ENCODE measurements at places on chromosomes 4 and X. TPM values are rescaled to one million over a fixed set of nuclear protein-coding genes. Genes with fewer than 3 reads are reported as not detected.
A peak's percentile ranks its signal among the peaks of the same experiment; 100 is the strongest.

The HPGDS gene
- not detected for total RNA-seq

The FABP2 gene
- 5.5 TPM for total RNA-seq

GRCh38 chr4:154466336-154466735 is 25.3 kb downstream of the DCHS2 start:
- DNase-seq: no peak
- no peak overlapping the region for H3K27ac ChIP-seq
- H3K4me3 ChIP-seq: no peak overlapping the region
- no peaks in the 10 kb centered on the region for H3K36me3 ChIP-seq

The AMBN gene
- total RNA-seq: not detected

The TGIF2LX gene
- total RNA-seq: not detected

DNA sequence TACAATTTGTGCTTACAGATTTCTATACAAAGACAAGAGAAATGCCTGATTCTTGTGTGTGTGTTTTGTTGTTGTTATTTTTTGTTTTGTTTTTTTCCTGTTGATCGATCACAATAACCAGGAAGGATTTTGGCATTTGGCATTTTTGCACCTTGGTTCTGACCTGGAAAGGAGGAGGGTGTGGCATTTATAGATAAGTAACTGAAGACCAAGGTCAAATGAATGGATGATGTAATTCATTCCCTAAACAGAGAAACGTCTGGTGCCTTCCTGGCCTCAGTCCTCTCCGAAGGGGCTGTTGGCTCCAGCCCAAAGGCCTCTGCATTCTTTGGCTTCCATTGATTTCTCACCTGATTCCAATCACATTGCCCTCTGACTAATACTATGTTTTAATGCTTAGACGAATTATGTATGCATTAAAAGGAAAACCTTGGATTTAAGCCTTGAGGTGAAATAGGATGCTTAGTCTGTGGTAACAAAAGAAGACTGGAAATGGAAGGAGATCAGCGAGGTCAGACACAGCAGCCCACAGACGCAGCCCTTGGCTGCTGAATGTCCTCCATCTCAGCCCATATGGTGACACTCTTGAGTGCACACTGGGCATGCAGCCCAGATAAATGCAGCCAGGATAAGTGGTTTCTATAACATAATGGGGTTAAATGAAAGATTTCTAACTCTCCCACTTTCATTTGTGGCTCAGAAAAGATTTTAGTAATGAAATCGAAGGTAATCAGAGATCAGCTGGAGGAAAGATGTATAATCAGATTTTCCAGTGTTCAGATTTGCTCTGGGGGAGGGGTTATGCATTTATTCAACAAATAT is 60.5 kb upstream of the TRIM2 start:
- H3K27me3 ChIP-seq: no peaks in the 10 kb centered on the region
- H3K36me3 ChIP-seq: no peaks in the 10 kb centered on the region
- no peak overlapping the region for H3K4me3 ChIP-seq
- H3K4me1 ChIP-seq: peaks cover 14% of the 10 kb centered on the region

The GPRASP1 gene
- total RNA-seq: 8.7 TPM

- H3K27me3 ChIP-seq: no peaks in the 10 kb centered on the region
- no peaks in the 10 kb centered on the region for H3K36me3 ChIP-seq
- no peaks in the 10 kb centered on the region for H3K4me1 ChIP-seq
- DNase-seq: no peak
- H3K4me3 ChIP-seq: no peak overlapping the region
- no peak overlapping the region for H3K27ac ChIP-seq
Measured at GRCh38 chr4:102477657-102478056, 23.5 kb upstream of the NFKB1 start.

The BEND2 gene
- total RNA-seq: not detected

The MED28 gene
- total RNA-seq: 20.1 TPM

GRCh38 chr4:93897559-93897958 is 69.0 kb downstream of the ATOH1 start:
- no peak overlapping the region for H3K4me3 ChIP-seq
- no peaks in the 10 kb centered on the region for H3K36me3 ChIP-seq
- peak; percentile 1 for DNase-seq
- H3K27me3 ChIP-seq: no peaks in the 10 kb centered on the region
- peaks cover 19% of the 10 kb centered on the region for H3K4me1 ChIP-seq

DNA sequence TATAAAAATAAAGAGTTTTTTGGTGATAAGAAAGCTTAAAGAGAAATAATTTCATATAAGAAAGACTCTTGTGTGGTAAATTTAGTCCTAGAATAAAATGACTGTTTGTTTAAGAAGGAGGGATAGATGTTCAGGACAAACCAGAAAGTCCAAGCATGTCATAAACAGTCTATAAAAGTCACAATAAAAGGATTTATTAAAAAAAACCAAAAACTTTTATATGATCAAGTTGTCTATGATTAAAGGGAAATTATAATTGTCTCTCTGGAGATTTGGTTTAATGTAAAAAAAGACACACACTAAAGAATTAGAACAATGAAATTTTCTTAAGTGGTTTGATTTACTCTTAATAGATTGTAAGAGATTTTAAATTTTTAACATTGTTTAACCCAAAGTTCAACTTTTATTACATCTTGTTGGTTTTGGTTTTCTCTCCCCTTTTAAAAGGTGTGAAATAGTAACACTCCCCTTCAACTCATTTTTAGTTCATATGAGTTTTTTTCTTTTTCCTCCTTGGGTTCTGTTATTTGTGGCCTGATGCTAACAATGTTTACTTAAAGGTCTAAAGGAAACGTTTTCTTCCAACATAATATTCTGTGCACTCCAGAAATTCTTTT is 89.7 kb downstream of the PDHA2 start:
- DNase-seq: no peak
- H3K27me3 ChIP-seq: no peaks in the 10 kb centered on the region
- H3K4me3 ChIP-seq: no peak overlapping the region
- no peaks in the 10 kb centered on the region for H3K36me3 ChIP-seq
- no peaks in the 10 kb centered on the region for H3K4me1 ChIP-seq

- no peaks in the 10 kb centered on the region for H3K4me1 ChIP-seq
- H3K27ac ChIP-seq: no peak overlapping the region
Measured at GRCh38 chrX:111779582-111779981, 96.4 kb upstream of the TRPC5OS start.

- no peak for DNase-seq
- no peaks in the 10 kb centered on the region for H3K4me1 ChIP-seq
- H3K36me3 ChIP-seq: no peaks in the 10 kb centered on the region
- no peak overlapping the region for H3K27ac ChIP-seq
Measured at GRCh38 chrX:85026170-85026569, 22.5 kb downstream of the APOOL start.

The PRDX4 gene
- total RNA-seq: 397 TPM

The ZXDA gene
- total RNA-seq: 7.4 TPM

DNA sequence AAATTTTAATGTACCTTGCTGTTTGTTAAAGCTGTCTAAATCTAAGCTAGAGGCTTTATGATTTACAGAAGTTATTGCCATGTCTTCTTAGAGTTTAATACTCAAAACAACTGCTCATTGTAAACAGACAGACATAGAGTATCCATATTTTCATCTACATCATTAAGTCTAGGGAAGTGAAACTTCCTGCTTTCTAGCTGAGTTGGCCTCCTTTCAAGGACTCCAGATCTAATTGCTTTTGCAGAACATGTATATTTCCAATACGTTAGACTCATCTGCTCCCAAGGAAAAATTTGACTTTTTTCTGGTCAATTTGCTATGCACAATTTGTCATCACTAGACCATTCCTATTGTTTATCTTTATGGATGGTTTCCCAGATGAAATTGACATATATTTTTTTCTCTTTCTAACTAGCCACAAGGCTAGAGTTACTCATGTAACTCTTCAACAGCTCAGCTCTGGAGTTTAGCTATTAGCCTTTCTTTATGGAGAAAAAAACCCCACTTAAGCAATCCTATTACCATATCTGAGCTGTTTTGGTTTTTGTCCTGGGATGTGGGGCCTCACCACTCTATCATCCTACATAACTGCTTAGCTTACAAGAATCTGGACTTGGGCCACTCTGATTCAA is 122.9 kb downstream of the PPA2 start:
- H3K27ac ChIP-seq: no peak overlapping the region
- H3K4me3 ChIP-seq: no peak overlapping the region
- no peaks in the 10 kb centered on the region for H3K4me1 ChIP-seq
- H3K27me3 ChIP-seq: no peaks in the 10 kb centered on the region

DNA sequence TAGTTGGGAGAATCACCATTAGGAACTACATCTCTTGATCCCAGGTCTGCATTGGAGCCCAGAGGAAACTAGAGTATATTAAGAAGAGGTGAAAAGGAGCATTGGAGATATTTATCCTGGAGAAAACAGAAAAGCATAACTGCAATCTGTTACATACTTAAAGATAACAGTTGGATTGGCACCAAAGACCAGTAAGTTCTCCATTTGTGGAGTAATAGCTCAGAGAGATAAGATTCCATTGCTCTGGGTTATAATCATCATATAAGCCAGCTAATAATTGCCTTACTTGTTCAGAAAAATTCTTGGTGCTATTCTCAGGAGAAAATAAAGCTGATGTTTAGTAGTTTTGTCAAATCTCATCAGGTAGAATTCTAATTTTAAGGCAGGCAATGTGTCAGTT is 20.6 kb downstream of the GRPR start:
- no peaks in the 10 kb centered on the region for H3K4me1 ChIP-seq
- no peak for DNase-seq
- no peak overlapping the region for H3K4me3 ChIP-seq
- no peaks in the 10 kb centered on the region for H3K36me3 ChIP-seq
- H3K27ac ChIP-seq: no peak overlapping the region

GRCh38 chrX:47179928-47180255 is 13.7 kb upstream of the UBA1 start:
- DNase-seq: no peak
- H3K36me3 ChIP-seq: no peaks in the 10 kb centered on the region
- no peaks in the 10 kb centered on the region for H3K4me1 ChIP-seq
- H3K27ac ChIP-seq: no peak overlapping the region
- H3K27me3 ChIP-seq: no peaks in the 10 kb centered on the region

The PPM1K gene
- total RNA-seq: 54.8 TPM

The PAPSS1 gene
- 28.6 TPM for total RNA-seq

- no peak overlapping the region for H3K27ac ChIP-seq
- H3K4me3 ChIP-seq: no peak overlapping the region
- peak; percentile 81 for DNase-seq
- no peaks in the 10 kb centered on the region for H3K27me3 ChIP-seq
Measured at GRCh38 chrX:139762400-139763183, 54.6 kb upstream of the MCF2 start.

- H3K36me3 ChIP-seq: no peaks in the 10 kb centered on the region
- H3K27ac ChIP-seq: no peak overlapping the region
- no peaks in the 10 kb centered on the region for H3K27me3 ChIP-seq
Measured at GRCh38 chrX:147910607-147911006, 1.1 kb upstream of the FMR1 start.

GRCh38 chr4:152301381-152301780 is 234.5 kb downstream of the FBXW7 start:
- no peaks in the 10 kb centered on the region for H3K4me1 ChIP-seq
- H3K27me3 ChIP-seq: no peaks in the 10 kb centered on the region
- no peak overlapping the region for H3K27ac ChIP-seq

- H3K4me1 ChIP-seq: peaks cover 3% of the 10 kb centered on the region
- no peak for DNase-seq
- no peaks in the 10 kb centered on the region for H3K27me3 ChIP-seq
- no peak overlapping the region for H3K27ac ChIP-seq
Measured at GRCh38 chr4:113564493-113564892, 197.0 kb downstream of the CAMK2D start.

- H3K4me1 ChIP-seq: no peaks in the 10 kb centered on the region
- no peak overlapping the region for H3K27ac ChIP-seq
Measured at GRCh38 chr4:41331224-41331623, 74.5 kb downstream of the UCHL1 start.

DNA sequence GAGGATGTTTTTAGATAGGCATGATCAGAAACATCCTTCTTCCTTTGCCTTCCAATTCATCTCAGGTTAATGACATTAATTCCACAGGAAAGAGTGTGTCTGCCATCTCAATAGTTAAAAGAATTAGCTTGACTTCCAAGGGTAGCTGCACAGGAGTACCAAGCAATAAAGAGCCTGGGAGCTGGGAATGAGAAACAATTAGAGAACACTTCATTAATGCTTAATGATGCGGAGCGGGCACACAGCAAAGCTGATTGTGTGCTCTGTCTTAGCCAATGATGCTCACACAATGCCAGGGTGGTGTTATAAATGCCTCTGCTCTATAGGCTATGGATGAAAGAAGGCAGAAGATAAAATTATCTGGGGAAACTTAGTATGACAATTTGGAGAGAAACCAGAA is 1052.5 kb upstream of the LCORL start:
- no peaks in the 10 kb centered on the region for H3K4me1 ChIP-seq
- no peaks in the 10 kb centered on the region for H3K27me3 ChIP-seq
- H3K36me3 ChIP-seq: no peaks in the 10 kb centered on the region
- no peak overlapping the region for H3K27ac ChIP-seq
- DNase-seq: no peak

GRCh38 chr4:6909113-6909969 is at the start of gene TBC1D14:
Gene TBC1D14, plus strand, starts transcription at chr4:6909826. Its CDS starts 13,564 bp downstream, at chr4:6923390.
- DNase-seq: peak; percentile 93
- peaks cover 3% of the 10 kb centered on the region for H3K27me3 ChIP-seq
- H3K36me3 ChIP-seq: no peaks in the 10 kb centered on the region
- H3K4me3 ChIP-seq: peak within 1 kb of the TSS; percentile 100
- H3K27ac ChIP-seq: peak within 1 kb of the TSS; percentile 100

Measured in cardiac muscle cell (in vitro differentiated cells and primary cell).